AG08396 (cell line): ENCODE measurements at places on chromosomes 4 and X.
A peak's percentile ranks its signal among the peaks of the same experiment; 100 is the strongest.

DNA sequence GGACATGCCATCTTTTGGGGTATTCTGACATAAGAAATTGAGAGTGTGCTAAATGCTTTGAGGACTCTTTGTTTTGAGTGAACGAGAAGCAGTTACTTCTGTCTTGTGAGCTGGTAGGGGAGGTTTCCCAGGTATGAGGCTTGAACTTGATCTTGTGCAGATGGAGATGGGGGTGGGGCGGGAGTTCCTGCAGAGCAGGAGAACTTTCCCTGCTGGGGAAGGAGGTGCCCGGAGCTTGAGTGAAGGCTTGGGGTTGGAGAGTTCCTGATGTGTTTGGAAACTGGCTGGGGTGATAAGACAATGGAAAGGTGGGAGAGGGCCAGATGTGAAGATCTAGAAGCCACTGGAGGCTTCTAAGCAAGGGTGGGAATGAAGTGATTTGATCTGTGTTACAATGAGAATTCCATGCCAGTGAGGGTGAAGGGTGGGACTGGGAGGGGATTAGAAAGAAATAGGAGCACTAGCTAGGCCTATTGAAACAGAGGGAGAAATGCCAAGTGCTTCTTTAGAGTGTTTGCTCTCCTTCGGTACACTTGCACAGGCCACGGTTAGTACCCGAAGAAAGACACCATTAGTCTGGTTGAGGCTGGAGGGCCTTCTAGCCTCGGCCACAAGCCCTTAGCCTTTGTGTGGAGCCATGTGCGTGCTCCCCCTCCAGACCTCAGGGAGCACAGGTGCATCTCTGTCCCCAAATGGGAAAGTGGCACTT is 103.5 kb upstream of the STOX2 start:
- no peak for DNase-seq

DNA sequence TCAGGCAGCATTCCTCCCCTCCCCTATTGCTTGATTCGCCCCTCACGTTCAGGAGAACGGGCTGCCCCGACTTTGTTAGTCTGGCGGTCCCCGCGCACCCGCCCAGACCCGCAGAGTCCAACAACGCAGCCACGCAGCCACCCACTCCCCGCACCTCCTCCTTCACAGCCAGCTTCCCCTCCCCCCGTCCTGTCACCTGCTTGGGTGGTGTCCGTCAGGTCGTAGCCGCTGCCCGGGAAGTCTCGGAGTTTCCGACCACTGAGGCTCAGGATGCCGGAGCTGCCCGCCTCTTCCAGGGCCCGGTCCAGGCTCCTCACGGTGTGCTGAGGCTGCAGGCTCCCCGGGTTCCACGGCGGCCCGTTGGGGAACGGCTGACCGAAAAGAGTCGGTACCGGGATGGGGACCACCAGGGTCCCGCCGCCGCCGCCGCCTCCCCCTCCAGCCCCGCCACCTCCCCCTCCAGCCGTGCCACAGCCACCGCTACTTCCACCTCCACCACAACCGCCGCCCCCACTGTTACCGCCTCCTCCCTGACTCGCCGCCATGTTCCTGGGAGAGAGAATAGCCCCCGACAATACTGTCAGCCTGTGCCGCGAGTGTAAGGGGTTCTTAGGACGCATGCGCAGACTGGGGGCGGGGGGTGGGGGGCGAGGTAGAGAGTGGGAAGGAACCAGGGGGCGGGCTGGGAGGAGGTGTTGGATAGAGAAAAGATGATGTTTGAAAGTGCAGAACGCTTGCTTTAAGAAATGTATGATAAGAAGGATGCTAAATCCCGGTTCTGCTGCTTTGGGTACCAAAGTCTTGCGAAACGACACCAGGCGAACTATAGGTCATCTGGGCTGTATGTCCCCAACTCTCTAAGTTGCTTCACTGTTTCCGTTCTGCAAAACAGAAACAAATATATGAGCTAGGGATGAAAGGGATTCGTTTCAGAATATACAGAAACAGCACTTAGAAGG is at the start of gene LRCH2:
LRCH2 (minus strand) TSS at position 600 of the 959 bp plus-strand sequence; CDS start at position 545, 55 bp downstream.
- peak; percentile 71 for DNase-seq

DNA sequence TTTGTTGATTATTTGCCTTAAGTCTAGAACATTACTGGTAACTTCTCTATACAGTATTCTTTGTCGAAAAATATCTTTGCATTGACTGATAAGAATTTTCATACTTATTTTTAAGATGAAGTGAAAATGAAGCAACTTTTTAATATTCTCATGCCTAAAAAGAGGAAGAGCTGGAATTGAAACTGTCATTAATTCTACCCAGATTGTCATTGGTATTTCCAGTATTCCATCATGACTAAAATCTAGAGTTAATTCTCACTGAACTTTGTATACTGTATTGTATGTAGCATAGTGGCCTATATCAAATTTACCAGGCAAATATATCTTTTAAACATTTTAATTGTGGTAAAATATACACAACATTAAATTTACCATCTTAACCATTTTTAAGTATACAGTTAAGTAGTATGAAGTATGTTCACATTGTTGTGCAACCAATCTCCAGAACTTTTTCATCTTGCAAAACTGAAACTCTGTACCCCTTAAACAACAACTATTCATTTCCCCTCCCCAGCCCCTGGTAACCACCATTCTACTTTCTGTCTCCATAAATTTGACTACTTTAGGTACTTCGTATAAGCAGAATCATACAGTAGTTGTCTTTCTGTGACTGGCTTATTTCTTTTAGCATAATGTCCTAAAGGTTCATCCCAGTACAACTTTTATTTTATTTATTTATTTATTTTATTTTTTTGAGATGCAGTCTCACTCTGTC is 24.3 kb upstream of the ZNF41 start:
- no peak for DNase-seq

DNA sequence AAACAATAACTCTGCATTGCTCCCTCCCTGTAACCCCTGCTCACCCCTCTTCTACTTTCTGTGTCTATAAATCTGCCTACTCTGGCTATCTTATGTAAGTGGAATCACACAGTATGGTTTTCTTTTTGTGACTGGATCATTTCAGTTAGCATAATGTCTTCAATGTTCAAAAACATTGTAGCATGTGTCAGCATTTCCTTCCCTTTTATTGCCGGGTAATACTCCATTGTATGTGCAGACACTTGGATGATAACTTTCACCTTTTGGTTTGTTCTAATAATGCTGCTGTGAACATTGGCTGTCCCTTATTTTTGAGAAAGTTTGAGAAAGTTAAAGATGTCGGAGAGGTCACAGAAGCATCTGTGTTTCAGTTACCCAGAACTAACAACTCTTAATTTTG is 60.6 kb upstream of the TLR2 start:
- no peak for DNase-seq

GRCh38 chr4:41315862-41316261 is 59.1 kb downstream of the UCHL1 start:
- DNase-seq, result no peak

DNA sequence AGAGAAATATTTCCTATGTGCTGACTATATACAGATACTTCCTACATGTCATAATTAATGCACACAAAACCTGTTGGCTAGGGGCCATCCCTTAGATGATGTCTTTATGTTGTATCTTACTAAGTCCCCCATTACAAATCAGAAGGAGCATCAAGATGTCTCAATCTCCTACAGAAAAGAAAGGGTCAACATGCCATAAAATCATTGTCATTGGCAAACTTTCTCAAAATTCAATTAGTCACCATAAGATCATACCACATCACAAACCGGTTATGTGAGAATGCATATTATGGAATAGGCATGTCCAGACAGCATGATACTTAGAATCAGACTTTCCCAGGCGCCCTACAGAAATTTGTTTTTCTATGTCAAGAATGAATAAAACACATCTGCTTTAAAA is 175.2 kb upstream of the TET2 start:
- DNase-seq, result no peak
